ENCODE measurements at places on chromosomes 13 and 19.

DNA sequence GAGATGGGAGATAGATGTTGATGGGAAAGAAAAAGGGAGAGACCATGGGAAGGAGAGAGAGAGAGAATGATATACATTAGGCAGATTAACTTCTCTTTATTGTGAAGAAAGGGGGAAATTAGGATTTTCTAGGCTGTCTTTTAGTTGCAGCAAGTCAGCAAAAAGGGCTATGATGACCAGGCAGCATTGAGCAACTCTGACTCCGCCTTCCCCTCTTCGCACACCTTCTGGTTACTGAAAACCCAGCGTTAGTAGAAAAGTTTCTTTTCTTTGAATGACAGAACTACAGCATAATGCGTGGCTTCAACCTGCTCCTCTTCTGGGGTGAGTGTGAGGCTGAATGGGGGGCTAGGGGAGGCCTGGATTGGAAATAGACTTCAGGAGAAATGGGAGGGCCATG is at the start of gene ADGRE1:
Gene ADGRE1 (plus strand): TSS at position 264 of the 400 bp plus-strand sequence. CDS start 30 bp downstream, at position 294.
- no peak for DNase-seq

- no peak for DNase-seq
Observed at GRCh38 chr13:76086729-76087128, 450.6 kb downstream of the LMO7 start.

- no peak for DNase-seq
Observed at GRCh38 chr19:6225232-6225865, 54.4 kb downstream of the MLLT1 start.

DNA sequence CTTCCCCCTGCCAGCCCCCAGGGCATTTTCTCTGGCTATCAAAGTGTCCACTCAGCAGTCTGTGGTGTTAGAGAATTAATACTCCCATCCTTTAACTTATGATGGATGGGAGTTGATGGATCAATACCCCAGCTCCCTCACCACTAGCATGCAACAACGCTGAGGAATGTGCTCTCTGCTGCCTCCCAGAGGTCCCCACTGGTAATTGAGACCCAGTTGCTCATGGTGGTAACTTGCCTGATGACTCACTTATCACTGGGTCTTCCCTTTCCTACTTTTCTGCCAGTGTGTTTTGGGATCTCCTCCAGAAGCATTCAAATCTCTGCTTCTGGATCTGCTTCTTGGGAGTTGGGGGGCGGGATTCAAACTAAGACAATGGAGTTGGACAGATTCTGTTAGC is 20.3 kb upstream of the CACNA1A start:
- no peak for DNase-seq

GRCh38 chr19:58040751-58041525 is 7.1 kb downstream of the ZSCAN1 start:
- DNase-seq = no peak

DNA sequence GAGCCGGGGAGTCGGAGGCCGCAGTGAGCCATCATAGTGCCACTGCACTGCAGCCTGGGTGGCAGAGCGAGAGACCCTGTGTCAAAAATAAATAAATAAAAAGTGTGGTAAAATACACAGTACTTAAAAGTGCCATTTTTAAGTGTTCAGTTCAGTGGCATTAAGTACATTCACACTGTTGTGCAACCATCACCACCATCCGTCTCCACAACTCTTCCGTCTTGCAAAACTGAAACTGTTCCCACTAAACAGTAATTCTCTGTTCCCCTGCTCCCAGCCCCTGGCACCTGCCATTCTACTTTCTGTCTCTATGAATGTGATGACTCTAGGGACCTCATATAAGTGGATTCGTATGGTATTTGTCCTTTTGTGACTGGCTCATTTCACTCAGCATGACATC is 13.3 kb downstream of the SLC25A42 start:
- DNase-seq = no peak

DNA sequence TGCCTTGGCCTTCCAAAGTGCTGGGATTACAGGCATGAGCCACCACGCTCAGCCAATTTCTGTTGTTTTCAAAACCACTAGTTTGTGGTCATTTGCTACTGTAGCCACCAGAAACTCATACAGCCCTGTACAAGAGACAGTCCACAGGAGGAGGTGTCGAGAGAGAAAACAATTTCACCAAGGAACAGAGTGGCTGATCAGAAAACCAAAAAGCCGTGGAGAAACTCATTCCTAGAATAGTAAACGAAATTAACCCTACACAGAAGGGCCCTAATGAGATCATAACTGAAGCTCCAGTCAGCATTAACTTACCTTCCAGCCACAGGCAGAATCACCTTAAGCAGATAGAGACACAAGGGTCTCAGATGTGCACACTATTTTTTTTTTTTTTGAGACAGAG is 3.8 kb upstream of the CCDC124 start:
- DNase-seq = peak; percentile 64

DNA sequence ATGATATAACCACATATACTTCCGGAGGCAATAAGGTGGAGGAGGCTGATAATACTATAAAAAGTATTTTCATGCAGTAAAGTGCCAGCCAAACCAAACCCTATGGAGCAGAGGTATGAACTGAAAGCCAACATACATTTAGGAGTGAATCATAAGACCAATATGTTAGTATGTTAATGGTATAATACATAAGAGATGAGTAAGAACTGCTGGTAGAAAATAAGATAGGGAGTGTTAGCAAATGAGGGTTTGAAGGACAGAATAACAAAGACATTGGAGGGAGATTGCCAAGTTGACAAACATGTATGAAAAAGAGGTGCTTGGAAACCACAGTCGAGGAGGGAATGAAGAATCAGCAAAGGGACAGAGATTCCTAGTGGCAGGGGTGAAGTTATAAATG is 10.8 kb downstream of the ENOX1 start:
- DNase-seq = no peak

GRCh38 chr19:43618921-43619261 is 538 bp downstream of the ZNF428 start:
- DNase-seq = no peak

GRCh38 chr19:13831537-13832467 is 36.6 kb downstream of the ZSWIM4 start:
- DNase-seq = no peak

- peak; percentile 66 for DNase-seq
Observed at GRCh38 chr13:104984296-104984818, 1551.1 kb downstream of the EFNB2 start.

DNA sequence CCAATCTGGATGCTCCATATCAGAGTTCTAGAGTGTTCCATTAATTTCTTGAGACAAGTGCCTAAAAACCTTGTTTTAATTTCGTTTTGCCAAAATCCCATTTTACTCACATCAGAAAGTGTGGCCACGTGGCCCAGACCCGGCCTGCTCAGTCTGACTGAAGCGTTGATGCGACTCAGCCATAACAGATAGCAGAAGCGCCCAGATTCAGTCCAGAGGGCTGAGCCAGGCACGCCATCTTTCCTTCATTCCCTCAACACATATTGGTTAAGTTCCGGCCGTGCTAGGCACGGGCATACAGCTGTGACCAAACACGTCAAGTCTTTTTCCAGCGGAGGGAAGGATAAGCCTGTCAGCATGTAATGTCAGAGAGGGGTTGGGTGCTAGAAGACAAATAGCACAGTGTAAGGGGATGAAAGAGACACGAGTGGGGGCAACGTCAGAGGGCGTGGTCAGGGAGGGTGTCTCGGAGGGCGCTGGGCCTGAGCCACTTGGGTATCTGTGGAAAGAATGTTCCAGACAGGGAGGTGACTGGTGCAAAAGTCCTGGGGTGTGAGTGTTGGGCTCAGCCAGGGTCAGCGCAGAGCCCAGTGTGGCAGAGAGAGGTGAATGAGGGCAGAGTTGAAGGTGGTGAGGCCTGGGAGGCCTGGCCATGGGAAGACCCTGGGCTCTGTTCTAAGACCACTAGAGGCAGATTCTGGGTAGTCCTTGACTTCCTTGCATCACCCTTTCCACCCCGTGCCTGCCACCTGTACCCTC is 3.1 kb downstream of the F10 start:
- no peak for DNase-seq

DNA sequence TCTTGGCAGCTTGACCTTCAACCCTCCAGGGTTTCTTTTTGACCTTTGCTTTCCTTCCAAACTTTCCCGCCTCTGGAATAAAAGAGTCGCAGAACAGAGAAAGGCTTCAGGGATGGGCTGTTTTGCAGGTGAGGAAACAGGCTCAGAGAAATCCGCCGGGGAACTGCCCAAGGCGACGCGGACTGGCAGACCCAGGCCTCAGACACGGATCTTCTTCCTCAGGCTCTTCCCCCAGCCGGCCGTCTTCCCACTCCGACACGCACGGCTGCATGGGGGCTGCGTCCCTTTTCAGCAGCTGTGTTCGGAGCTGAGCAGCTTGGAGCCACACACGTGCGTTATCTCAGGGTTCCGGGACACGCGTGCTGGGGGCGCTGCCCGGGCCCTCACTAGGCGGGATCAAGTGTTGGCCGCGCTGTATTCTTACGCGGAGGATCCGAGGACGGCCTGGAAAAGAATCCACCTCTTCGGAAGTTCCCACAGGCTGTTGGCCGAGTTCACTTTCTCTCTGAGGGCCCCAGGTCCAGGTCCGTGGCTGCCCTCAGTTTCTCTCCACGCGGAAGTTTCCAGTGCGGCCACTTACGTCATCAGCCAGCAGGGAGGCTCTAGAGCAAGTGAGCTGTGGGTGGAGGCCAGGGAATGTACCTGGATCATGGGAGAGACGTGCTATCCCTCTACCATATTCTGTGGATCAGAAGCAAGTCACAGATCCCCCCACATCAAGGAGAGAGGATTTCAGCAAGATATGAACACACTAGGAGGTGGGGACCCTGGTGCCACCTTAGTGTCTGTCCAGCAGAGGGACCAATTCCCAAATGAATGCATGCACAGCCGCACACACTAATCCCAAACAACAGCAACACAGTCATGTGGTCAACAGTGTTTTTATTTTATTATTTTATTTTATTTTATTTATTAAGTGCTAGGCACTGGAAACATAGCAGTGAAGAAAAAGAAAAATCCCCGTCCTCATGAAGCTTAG is 100.4 kb downstream of the ING1 start:
- DNase-seq = no peak

GRCh38 chr19:28737021-28737895 is 475.7 kb downstream of the UQCRFS1 start:
- peak; percentile 11 for DNase-seq

- no peak for DNase-seq
Observed at GRCh38 chr13:87295636-87296035, 375.5 kb upstream of the SLITRK5 start.

DNA sequence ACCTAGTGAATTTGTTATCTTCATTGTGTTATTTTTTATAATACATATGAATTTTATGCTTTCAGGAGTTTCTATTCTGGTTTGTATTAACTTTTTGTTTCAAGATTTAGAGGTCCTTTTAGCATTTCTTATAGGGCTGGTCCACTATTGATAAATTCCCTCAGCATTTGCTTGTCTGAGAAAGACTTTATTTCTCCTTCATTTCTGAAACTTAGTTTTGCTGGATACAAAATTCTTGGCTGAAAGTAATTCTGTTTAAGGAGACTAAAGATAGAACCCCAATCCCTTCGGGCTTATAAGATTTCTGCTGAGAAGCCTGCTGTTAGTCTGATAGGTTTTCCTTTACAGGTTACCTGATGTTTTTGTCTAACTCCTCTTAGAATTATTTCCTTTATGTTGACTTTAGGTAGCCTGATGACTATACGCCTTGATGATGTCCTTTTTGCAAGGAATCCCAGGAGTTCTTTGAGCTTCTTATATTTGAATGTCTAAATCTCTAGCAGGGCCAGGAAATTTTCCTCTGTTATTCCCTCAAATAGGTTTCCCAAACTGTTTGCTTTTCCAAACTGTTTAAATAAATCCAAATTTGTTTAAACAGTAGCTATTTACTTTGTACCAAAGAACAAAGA is 127.1 kb downstream of the CYSLTR2 start:
- no peak for DNase-seq

DNA sequence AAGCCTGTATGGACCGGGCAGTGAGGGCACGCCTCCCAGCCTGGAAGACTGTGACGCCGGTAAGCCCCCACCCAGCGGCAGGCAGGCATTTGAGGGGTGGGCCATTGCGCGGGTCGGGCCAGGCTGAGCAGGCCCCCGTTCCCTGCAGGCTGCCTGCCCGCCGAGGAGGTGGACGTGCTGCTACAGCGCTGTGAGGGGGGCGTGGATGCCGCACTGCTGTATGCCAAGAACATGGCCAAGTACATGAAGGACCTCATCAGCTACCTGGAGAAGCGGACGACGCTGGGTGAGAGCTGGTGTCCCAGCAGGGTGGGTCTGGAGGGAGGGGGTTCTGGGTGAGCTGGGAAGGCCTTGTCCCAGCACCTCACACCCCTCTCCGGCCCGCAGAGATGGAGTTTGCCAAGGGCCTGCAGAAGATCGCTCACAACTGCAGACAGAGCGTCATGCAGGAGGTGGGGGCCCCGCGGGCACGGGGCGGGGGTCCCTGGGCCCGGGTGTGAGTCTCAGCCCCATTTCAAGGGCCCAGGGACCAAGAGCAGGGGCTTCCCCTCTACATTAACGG is 7.1 kb downstream of the ARHGAP45 start:
- no peak for DNase-seq

GRCh38 chr19:14000691-14001375 is 5.3 kb downstream of the RFX1 start:
- DNase-seq = no peak

DNA sequence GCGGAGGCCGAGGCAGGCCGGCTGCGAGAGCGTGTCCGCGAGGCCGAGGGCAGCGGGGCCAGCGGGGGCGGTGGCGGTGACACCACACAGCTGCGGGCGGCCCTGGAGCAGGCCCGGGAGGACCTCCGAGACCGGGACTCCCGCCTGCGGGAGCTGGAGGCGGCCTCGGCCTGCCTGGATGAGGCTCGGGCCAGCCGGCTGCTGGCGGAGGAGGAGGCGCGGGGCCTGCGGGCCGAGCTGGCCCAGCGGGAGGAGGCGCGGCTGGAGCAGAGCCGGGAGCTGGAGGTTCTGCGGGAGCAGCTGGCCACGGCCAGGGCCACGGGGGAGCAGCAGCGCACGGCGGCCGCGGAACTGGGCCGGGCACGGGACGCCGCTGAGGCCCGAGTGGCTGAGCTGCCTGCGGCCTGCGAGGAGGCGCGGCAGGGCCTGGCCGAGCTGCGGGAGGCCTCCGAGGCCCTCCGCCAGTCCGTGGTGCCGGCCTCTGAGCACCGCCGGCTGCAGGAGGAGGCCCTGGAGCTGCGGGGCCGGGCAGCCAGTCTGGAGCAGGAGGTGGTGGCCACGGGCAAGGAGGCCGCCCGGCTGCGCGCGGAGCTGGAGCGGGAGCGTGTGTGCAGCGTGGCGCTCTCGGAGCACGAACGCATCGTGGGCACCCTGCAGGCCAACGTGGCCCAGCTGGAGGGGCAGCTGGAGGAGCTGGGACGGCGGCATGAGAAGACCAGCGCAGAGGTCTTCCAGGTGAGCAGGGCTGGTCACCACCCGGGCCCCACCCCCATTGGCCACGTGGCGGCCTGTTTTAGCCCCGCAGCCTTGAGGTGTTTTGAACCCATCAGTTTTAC is 11.7 kb upstream of the EBI3 start:
- DNase-seq = no peak
